ENCODE measurements at places on chromosomes 6 and 20. TPM values are rescaled to one million over a fixed set of nuclear protein-coding genes. Genes with fewer than 3 reads are reported as not detected.

DEFB124 gene
- total RNA-seq, result not detected

PDE10A gene
- 0.27 TPM for total RNA-seq

COL12A1 gene
- total RNA-seq, result 34.6 TPM

HCK gene
- total RNA-seq, result 10.1 TPM

LY86 gene
- not detected for total RNA-seq

ZBTB46 gene
- total RNA-seq, result 1.5 TPM

LST1 gene
- 50.4 TPM for total RNA-seq

RARS2 gene
- total RNA-seq, result 24.1 TPM

HLA-DRA gene
- 200 TPM for total RNA-seq

MYL9 gene
- total RNA-seq, result 10.7 TPM

GRCh38 chr20:21386111-21386510 lies 11.2 kb downstream of the NKX2-4 start:
- no peak overlapping the region for H3K4me3 ChIP-seq
- no peaks in the 10 kb centered on the region for H3K27me3 ChIP-seq
- H3K36me3 ChIP-seq, result peaks cover 91% of the 10 kb centered on the region
- H3K4me1 ChIP-seq, result no peaks in the 10 kb centered on the region

- DNase-seq, result no peak
- H3K27ac ChIP-seq, result no peak overlapping the region
- H3K4me3 ChIP-seq, result no peak overlapping the region
- H3K27me3 ChIP-seq, result no peaks in the 10 kb centered on the region
- peaks cover 19% of the 10 kb centered on the region for H3K36me3 ChIP-seq
Measured at GRCh38 chr6:70575899-70576495, 9.3 kb downstream of the SDHAF4 start.

DNA sequence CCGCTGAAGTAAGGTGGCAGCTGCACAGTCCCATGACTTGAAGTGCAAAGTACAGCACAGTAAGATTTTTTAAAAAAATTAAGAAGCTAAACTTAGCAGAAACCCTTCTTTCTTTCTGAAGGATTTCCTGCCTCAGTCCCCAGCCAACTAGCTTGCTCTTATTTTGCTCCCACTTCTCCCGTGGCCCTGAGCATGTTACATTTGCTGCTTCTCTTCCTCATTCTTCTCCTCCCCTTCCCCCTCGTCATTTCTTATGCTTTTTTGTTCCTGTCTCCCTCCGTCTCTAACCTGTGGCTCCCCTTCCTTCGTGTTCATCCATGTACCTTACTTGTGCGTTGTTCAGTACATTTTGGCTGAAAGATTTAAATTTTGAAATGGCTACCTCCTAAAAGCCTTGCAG lies 123.0 kb downstream of the SASH1 start:
- no peaks in the 10 kb centered on the region for H3K27me3 ChIP-seq
- H3K36me3 ChIP-seq, result peaks cover 37% of the 10 kb centered on the region
- no peak overlapping the region for H3K4me3 ChIP-seq
- DNase-seq, result no peak

DNA sequence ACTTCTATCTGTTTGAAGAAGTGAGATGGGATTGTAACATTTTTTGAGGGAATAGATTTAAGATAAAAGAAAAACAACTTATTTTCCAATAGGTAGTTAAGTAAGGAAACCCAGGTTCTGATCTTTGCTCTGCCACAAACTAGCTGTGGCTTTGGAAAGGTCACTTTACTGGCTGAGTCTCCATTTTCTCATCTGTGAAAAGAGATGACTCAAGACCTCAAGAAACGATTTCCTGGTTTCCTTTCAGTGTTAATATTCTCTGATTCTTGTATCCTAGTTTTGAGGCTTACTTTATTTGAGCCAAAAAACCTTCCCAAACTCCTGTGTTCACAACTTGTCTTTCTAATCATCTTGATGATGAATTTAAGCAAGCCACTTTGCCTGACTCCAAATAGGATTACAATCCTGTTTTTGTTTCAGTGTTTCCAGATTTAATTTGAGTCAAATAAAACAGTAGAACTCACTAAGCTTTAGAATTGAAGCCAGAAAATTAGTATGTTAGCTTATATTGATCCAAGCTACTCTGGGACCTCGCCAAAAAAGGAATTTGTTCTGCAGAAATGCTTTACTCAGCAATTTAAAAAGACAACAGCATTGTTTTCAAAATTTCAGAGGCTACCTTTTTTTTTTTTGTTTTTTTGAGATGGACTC lies 51.1 kb downstream of the ENPP1 start:
- no peaks in the 10 kb centered on the region for H3K4me1 ChIP-seq
- H3K27me3 ChIP-seq, result no peaks in the 10 kb centered on the region
- no peaks in the 10 kb centered on the region for H3K36me3 ChIP-seq

DNA sequence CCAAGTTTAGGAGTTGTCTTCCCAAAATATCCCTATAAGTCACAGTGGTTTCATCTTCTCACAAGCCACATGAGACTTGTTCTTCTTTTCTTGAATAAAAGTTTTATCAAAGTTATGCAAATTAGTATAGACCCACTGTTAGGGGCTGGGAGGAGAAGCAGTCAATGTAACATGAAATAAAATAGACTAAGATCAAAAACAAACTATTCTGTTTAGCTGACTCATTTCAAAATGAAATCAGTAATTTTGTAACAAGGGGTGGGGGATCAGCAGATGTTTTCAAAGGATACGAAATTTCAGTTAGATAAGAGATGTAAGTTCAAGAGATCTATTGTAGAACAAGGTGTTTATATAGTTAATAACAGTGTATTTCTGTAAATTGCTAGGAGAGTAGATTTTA lies 339.6 kb upstream of the PRDM1 start:
- no peak for DNase-seq
- H3K27ac ChIP-seq, result no peak overlapping the region
- H3K27me3 ChIP-seq, result no peaks in the 10 kb centered on the region
- H3K4me1 ChIP-seq, result no peaks in the 10 kb centered on the region

DNA sequence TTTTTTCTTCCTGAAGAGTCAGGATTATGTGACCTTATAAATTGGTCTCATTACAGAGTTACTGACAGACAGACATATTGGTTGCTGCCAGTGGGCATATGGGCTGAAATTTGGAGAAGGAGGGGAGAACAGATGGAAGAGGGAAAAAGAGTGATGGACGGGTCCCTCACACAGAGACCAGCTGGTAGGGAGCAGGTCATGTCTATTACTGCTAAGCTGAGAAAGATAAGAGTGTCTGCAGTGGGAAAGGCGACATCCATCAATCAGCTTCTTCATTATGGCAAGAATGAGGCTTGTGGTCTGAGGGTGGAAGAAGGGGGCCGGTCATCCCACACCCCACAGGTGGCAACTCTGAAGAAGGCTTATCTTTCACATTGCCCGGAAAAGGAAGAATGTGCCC lies 353.8 kb upstream of the RSPO3 start:
- no peak overlapping the region for H3K4me3 ChIP-seq
- H3K27me3 ChIP-seq, result no peaks in the 10 kb centered on the region
- no peaks in the 10 kb centered on the region for H3K36me3 ChIP-seq
- no peak for DNase-seq

DNA sequence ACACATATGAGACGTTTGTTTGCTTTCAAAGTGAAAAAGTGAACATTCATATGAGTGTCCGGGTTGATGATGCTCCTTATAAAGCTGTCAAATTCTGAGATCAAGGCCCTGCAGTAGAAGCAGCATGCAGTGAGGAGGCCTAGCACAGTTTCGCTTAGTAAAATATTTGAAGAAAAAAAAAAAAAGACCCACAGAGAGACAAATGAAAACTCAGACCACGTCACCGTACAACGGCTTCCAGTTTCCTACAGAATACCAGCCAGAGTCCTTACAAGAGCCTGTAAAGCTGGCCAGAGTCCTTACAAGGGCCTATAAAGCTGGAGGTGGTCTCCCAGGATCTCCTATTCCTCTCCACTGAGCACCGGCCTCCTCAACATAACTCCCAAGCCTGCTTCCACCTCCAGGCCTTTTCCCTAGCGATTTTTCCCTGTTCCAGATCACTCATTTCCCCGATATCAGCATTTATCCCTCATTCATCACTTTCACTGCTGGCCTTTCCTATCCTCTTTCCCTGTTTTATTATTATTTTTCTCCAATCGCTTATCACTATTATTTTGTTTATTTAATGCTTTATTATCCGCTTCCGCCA lies 1.5 kb upstream of the HMGN4 start:
- peaks cover 80% of the 10 kb centered on the region for H3K4me1 ChIP-seq
- H3K4me3 ChIP-seq, result peak overlapping the region; percentile 82
- H3K27me3 ChIP-seq, result no peaks in the 10 kb centered on the region

DNA sequence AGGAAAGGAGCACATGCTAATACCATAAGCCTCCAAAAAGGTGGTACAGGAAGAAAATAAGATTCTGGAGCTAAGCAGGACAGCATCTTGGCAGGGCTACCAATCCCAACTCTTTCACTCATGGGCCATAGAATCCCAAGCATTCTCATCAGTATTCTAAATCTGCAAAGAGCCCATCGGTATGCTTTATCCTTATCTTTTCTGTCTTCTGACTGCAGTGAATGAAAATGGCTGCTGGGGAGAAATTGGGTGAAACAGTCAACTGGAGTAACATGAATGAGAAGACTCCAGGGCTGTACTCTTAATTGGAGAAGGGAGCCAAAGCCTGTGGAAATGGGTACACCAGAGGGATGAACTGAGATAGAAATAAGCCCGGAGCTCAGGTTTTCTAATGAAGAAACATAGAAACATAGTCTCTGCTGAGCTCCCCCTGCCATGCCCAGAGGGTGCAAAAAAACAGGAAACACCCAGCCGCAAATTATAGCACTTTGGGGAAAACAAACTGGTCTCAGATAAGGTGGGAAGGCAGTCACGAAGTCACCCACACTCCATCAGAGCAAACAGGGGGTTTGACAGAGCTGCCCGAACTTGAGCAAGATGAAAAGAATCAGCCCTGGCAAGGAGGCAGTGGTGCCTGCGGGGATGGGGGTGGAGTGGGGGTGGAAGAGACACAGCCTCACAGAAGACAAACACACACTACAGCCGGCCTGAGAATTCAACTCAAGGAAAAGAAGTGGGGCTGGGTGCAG lies 35.4 kb upstream of the E2F3 start:
- H3K27me3 ChIP-seq, result no peaks in the 10 kb centered on the region
- H3K4me1 ChIP-seq, result peaks cover 10% of the 10 kb centered on the region
- no peak for DNase-seq
- H3K27ac ChIP-seq, result no peak overlapping the region
- no peaks in the 10 kb centered on the region for H3K36me3 ChIP-seq
- no peak overlapping the region for H3K4me3 ChIP-seq

- H3K27ac ChIP-seq, result no peak overlapping the region
- no peaks in the 10 kb centered on the region for H3K27me3 ChIP-seq
- no peaks in the 10 kb centered on the region for H3K4me1 ChIP-seq
Measured at GRCh38 chr6:51778666-51779065, 308.7 kb downstream of the PKHD1 start.

- no peak for DNase-seq
- peaks cover 68% of the 10 kb centered on the region for H3K27me3 ChIP-seq
- no peaks in the 10 kb centered on the region for H3K36me3 ChIP-seq
- H3K4me3 ChIP-seq, result no peak overlapping the region
- H3K27ac ChIP-seq, result no peak overlapping the region
Measured at GRCh38 chr20:2004171-2004570, 10.3 kb upstream of the PDYN start.

GRCh38 chr6:582370-582769 lies 74.5 kb downstream of the HUS1B start:
- H3K36me3 ChIP-seq, result no peaks in the 10 kb centered on the region
- peaks cover 4% of the 10 kb centered on the region for H3K4me1 ChIP-seq
- H3K27ac ChIP-seq, result no peak overlapping the region
- no peak for DNase-seq
- no peak overlapping the region for H3K4me3 ChIP-seq

DNA sequence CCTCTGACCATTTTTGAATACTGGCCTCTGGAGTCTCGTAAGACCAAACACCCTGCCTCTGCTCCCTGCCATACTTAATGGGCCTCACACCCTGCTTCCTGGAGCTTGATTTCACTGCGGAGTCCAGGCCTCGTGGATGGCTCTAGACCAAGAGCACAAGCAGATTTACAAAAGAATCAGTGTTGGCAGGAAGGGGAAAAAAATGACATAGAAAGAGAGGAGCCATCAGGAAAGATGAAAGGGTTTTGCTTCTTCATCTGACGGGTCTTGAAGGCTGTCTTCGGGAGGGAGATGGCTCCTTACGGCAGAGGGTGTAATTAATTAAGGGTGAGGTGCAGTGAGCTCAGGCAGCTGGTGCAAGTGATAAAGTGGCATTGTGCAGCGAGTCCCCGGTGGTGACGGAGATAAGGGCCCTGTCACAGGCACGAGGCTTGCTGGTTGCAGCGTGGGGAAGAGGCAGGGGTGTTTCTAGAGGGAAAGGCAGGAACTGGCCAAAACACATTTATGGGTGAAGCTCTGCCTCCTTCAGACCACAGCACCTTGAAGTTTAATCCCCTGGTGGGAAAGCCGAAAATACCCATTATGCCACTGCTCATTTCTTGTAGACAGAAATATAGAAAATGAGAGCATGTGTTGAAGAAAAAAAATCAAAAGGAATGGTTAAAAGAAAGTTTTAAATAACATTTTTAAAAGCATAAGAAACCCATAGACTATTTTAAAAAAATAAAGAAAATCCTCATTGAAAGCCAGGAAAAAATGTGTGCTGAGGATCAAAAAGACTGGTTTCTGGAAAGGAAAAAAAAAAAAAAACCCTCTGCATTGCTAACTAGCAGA lies 128.6 kb upstream of the LRFN2 start:
- H3K27me3 ChIP-seq, result no peaks in the 10 kb centered on the region
- H3K27ac ChIP-seq, result no peak overlapping the region
- DNase-seq, result no peak
- peaks cover 4% of the 10 kb centered on the region for H3K4me1 ChIP-seq
- no peaks in the 10 kb centered on the region for H3K36me3 ChIP-seq

GRCh38 chr20:17457588-17458190 lies 73.5 kb downstream of the BFSP1 start:
- H3K27me3 ChIP-seq, result no peaks in the 10 kb centered on the region
- H3K4me3 ChIP-seq, result no peak overlapping the region
- H3K4me1 ChIP-seq, result no peaks in the 10 kb centered on the region
- no peaks in the 10 kb centered on the region for H3K36me3 ChIP-seq
- DNase-seq, result no peak

DNA sequence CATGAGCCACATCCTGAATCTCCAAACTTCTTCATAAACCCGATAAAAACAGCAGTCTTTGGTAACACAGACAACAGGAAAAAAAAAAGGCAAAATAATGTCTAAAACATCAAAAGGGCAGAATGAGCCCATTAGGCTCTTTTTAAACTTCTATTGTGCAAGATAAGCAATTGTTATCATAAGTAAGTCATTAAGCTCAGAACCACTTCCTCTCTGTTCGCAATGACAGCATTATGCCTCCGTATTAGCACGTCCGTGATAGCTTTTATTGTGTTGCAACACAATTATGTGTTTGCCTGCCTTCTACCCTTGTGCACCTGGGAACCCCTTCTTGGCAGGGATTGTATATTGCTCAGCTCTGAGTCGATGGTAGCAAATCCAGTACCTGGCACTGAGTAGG lies 147.1 kb downstream of the LRFN2 start:
- H3K27me3 ChIP-seq, result no peaks in the 10 kb centered on the region
- H3K27ac ChIP-seq, result no peak overlapping the region
- H3K4me1 ChIP-seq, result no peaks in the 10 kb centered on the region
- H3K4me3 ChIP-seq, result no peak overlapping the region
- DNase-seq, result no peak
- H3K36me3 ChIP-seq, result no peaks in the 10 kb centered on the region

DNA sequence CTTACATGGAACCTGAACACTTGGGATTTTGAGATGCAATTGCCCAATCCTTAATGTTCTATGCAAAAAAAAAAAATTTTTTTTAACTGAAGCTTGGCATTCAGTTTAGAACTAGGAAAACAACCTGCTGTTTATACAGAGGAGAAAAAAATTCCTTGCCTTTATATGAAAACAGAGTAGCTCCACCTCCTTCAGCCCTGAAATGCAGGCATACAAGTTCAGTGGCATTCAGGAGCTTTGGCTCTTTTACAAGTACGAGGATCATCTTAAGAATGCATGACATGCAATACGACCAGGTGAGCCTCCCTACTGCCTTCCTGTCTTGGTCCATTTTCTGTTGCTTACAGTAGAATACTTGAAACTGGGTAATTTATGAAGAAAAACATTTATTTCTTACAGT lies 20.4 kb downstream of the PAX1 start:
- H3K4me3 ChIP-seq, result no peak overlapping the region
- H3K36me3 ChIP-seq, result no peaks in the 10 kb centered on the region
- H3K27me3 ChIP-seq, result no peaks in the 10 kb centered on the region
- H3K27ac ChIP-seq, result no peak overlapping the region

All from esophagus squamous epithelium (tissue), 5 donors.